ENCODE measurements at places on chromosomes 2 and 18.

- no peak for DNase-seq
These were observed 164.2 kb downstream of the CTIF start for GRCh38 chr18:48703028-48703386.

DNA sequence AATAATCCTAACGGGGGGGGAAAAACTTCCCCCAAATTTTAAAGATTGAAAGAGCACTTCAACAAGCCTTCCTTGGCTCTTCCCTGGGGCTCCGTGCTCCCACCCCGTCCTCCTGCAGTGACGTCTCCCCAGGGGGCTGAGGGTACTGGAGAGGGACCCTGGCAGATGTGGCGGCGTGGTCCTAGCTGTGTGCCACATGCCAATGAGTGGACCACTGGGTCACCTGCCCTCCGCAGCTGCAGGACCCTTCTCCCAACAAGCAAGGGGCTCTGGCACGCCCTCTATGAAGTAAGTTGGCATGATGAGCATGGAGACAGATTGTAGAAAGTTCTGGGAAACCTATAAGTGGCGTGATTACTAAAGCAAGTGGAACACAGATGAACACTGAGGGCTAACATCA lies 46.7 kb downstream of the PXDN start:
- no peak for DNase-seq

GRCh38 chr2:99615247-99615771 lies 125.5 kb upstream of the REV1 start:
- DNase-seq = no peak

DNA sequence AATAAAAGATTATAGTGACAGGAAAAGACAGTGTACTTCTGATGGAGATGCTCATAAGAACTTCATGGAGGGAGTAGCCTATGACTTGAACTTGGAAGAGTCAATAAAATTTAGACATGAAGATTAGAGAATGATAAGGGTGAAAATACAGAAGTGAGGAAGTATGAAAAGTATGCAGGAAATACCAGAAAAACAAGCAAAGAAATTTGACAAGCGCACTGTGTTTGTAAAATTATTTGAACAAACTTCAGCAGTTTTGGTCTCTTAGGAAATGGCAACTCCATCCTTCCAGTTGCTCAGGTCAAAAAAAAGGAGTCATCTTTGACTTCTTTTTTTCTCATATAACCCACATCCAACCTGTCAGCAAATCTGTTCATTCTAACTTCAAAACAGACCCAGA lies 864.0 kb upstream of the ZEB2 start:
- DNase-seq = no peak

DNA sequence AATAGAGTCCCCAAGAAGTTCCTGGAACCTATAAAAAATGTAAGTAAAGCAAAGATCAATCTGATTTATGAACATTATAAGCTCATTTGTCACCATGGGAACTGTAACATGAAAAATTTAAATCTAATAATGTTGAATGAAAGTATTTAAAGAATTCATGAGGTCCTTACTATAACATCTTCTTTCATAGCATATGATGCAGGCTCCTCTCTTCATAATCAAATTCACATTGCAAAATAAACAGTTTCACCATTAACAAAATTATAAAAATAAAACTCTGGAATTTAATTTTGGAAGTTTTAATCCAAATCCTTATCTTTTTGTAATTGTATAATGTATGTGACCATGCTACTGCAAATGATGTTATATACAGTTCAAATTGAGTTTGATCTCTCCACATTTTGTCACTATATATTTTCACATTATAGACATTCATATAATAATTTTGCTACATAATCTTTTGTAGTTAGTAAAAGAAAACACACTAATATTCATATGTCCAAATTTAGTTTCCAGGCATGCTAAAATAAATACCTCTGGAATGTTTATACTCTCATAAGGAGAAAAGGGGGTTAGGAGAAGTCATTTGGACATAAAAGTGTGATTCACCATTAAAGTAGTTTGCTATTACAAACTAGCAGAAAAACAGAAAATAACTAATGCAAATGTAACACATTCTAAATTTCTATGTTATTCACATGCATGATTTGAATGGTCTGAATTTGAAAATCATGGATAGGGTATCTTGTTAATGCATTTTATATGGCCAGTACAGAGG lies 954.1 kb downstream of the DSC3 start:
- no peak for DNase-seq

DNA sequence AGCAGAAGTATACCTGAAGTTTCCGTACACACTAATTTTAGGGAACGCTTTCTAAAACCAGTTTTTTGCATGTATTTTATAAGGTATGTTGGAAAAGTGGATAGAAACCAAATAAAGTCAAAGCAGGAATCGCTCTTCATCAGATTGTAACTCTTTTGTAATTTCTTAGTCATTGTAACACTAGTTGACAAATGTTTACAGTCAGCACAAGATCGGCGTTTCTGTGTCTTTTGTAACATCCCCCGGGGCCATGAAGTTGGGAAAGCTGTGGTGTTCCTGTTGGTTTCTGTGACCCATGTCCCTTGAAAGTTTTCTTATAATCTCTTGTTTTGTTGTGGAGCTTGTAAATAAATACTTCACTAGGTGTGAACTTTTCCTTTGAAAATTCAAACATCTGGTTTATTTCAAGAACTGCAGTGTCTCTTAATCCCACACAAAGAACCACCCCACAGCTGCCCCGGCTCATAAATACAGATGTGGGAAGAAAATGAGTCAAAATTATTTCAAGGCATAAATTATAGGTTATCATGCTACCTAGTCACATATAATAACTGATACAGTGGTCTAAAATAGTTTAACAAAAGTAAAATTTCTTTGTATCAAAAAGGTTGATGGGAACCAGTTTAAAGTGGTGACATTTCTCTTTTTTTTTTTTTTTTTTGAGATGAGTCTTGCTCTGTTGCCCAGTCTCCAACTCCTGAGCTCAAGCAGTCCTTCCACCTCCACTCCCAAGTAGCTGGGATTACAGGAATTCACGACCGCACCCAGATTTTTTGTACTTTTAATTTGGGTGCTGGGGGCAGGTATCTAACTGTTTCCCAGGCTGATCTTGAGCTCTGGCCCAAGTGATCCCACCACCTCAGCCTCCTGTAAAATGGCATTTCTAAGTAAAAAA lies 751 bp upstream of the NMI start:
- DNase-seq = peak; percentile 79

DNA sequence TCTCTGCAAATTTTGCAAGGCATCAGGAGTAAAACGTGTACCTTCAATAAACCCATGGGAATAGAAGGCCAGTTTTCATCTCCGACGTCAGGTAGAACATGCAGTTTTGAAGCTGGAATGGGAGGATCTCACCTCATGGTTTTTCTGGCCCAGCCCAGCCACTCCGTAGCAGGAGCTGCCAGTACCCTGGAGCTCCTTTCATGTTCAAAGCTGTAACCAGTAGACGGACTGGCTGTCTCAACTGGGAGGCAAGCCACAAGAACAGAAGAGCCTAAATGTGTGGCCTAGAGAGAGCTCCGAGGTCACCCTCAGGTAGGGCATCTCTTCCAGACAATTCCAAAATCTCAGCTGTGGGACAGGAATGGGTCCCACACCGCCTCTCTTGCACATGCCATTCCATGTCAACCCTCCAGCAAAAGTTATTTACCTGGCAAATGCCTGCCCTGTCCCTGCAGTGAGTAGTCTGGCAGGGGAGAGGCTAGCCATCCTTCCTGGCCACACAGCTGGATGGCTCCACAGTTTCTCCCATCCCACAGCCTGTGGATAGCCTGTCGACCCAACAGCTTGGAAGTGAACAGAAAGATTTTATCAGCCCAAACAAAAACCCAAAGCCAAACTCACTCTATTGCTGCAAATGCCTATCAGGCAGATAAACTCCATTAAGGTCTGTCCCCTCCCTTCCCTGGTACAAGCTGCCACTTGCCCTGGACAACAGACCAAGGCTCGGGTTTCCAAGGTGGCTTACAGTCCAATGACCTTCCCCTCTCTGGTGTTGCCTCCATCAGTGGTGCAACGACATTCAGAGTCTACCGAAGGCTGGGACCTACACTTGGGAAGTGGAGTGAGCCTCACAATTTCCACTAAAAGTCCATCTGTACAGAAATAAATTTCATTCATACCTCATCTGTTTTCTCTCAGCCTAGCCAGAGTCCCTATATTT lies 27.8 kb downstream of the CRACDL start:
- no peak for DNase-seq

DNA sequence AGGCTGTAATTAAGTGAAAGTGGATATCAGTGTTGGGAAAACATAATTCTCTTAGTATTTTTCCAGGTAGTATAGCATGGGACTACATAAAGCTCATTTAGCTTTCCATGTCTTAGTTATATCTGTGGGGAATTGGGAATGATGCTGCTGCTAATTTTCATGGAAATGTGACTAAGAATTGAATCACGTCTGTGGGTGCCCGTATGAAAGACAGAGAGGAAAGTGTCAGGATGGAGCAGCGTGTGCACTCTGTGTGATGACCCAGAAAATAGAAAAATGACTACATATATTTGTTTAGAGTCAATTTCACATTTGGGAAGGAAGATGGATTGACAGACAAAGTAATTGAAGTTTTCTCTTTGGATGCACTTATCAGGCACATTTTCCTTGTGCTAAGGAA lies 212.1 kb downstream of the PTPRM start:
- no peak for DNase-seq

DNA sequence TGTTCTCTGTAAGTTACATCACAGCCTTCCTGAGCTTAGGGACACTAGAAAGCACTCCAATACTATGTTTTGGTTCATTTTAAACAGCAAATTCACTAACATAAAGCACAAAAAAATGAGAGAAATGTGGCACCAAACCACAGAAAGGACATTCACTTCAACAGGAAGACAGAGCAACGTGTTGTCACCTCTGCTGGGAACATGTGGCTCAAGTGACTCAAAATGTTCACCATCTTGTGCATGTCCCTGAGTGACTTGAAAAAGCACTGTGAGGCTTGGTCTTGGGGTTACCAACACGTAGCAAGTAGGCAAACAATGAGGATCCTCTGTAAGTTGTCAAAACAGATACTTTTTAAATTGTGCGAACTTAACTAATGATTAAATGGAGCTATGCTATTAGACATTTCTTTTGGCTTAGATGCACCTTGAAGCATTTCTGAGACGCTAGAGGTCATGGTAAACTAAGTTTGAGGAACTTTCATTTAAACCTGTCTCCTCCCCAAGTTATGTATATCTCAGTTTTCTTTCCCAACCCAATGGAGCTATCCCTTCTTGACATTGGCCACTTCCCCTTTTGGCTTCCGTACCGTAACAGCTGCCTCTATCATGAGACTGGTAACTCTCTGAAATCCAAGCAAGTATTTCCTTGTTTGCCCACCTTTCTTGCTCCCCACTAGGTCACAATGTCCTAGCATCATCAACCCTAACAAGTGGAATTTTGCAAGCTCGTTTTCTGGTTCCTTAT lies 14.0 kb upstream of the ST6GAL2 start:
- no peak for DNase-seq

DNA sequence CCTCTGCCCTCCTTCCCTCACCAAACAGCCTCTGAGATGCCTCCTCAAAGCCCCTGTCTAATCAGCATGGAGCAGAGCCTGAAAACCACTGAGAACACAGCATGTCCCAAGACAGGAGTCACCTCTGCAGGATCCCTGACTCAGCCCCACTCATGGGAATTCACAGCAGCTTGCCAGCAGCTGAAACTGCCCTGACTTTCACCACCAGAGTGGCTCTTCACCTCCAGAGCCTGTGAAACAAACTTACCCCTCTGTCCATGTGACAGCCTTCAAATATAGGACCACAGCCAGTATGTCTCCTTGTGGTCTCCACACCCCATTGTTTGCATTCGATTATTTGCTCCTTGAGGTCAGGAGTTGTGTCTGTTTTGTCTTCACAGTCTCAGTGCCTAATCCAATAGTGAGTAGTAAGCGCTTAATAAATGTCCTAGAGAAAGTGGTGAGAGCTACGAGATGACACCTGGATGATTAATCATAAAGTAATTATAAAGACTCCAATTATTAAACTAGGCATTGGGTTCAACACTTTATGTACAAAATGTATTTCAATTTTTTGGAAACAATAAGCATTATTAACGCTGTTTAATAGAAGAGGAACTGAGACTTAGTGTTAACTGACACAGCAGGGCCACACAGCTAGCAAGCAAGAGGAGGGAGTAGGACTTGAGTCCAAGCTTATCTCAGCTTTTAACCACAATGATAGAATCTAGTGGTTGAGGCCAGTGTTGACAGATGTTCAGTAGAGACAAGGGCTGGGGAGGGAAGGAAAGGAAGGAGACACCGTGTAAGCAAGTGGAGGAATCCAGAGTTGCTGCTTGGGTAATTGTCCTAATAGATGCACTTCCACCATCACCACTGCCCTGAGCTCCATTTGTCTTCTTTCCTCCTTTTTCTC lies 358.7 kb upstream of the TNP1 start:
- DNase-seq = peak; percentile 38

GRCh38 chr2:221088506-221088905 lies 483.6 kb downstream of the EPHA4 start:
- DNase-seq = no peak

GRCh38 chr2:61398413-61398812 lies 72.5 kb downstream of the USP34 start:
- no peak for DNase-seq

- DNase-seq = no peak
These were observed 108.3 kb downstream of the MTCL1 start for GRCh38 chr18:8813611-8814010.

DNA sequence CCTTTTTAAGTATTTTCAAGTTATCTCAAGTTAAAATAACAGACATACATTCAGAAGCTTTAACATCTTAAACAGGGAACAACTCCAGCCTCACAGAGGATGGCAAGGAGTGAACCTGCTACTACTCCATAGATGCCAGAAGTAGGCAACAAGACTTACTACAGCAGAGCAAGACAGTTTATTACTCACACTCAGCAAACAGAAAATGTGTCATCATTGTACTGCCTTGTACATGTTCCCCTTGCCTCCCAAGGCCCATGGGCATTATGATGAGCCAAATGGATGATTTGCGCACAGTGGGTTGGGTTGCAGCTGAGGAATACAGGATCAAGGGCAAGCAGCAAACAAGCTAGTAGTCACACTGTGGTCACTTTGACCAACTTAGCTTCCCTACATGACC lies 80.6 kb upstream of the VRK2 start:
- no peak for DNase-seq

- no peak for DNase-seq
These were observed 264.9 kb upstream of the EPAS1 start for GRCh38 chr2:46032161-46032813.

DNA sequence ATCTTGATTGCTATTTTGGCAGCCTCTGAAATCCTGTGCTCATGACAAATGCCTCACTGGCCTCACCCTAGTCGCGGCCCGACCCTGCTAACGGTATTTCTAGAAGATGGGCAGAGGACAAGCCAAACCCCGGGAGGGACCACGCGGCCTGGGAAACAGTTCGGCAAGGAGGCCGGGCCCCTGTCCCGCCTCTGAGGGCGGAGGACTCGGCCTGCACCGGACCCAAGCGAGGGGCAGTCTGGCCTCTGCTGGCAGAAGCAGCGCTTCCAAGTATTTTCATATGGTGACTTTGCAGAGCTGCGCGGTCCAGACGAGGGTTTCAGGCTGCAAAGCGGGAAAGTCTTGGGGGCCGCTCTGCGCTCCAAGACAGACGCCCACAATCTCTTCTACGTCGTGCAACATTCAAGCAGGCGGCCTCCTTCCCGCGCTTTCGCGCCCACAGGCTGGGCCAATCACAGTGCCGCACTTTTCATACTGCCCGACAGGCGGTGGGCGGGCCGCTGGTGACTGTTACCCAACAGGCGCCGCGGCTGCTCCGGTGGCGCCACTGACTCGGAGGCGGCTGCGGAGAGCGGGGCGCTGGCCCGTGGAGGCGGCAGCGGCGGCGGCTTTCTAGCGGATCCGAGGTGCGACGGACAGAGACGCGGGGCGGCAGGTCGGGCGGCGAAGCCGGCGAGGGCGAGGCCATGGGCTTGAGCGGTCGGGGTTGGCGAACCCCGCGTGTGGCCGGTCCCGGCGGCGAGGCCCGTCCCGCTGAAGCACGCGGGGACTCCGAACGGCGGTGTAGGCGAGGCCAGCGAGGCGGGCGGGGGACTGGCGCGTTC lies at the start of gene RBM44:
Gene RBM44, plus strand, starts transcription at position 544 of the 824 bp plus-strand sequence. CDS start 14,831 bp downstream, outside the sequence.
- DNase-seq = no peak

Data from KG1 (cell line).